ENCODE measurements at places on chromosomes 4 and X.

GRCh38 chrX:71913156-71913950 lies 2.7 kb downstream of the NHSL2 start:
- peak; percentile 81 for DNase-seq

- no peak for DNase-seq
Measured at GRCh38 chr4:7189066-7189465, 3.3 kb upstream of the SORCS2 start.

GRCh38 chr4:184395971-184396391 lies 78.4 kb downstream of the IRF2 start:
- no peak for DNase-seq

- DNase-seq, result no peak
Measured at GRCh38 chr4:54092405-54093323, 7.3 kb upstream of the GSX2 start.

- DNase-seq, result peak; percentile 42
Measured at GRCh38 chr4:142085513-142086292, 449.3 kb downstream of the IL15 start.

- DNase-seq, result peak; percentile 99
Measured at GRCh38 chrX:49269010-49269766, 405 bp upstream of the PPP1R3F start.

- DNase-seq, result no peak
Measured at GRCh38 chr4:154779362-154779947, 1.6 kb upstream of the RBM46 start.

GRCh38 chrX:104391906-104392305 lies 137.2 kb upstream of the ESX1 start:
- no peak for DNase-seq

GRCh38 chrX:110318664-110318968 lies 731 bp upstream of the AMMECR1 start:
- DNase-seq, result no peak

DNA sequence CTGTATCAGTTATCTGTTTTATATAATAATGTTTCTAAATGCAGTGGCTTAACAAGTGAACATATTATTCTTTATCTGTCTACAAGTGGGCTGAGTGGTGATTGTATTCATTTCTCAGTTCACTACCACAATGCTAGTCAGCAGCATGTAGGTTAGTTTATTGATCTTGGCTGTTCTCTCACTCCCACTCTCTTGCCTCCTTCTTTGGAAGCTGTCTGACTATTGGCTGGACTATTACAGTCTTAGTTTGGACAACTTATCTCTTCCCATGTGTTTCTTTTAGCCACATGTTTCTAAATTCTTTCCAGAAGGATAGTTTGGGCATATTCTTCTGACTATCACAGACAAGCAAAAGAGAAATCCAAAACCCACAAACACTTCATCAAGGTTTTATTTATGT lies 459.5 kb upstream of the AGA start:
- no peak for DNase-seq

- DNase-seq, result no peak
Measured at GRCh38 chrX:10171249-10171648, 14.5 kb downstream of the CLCN4 start.

DNA sequence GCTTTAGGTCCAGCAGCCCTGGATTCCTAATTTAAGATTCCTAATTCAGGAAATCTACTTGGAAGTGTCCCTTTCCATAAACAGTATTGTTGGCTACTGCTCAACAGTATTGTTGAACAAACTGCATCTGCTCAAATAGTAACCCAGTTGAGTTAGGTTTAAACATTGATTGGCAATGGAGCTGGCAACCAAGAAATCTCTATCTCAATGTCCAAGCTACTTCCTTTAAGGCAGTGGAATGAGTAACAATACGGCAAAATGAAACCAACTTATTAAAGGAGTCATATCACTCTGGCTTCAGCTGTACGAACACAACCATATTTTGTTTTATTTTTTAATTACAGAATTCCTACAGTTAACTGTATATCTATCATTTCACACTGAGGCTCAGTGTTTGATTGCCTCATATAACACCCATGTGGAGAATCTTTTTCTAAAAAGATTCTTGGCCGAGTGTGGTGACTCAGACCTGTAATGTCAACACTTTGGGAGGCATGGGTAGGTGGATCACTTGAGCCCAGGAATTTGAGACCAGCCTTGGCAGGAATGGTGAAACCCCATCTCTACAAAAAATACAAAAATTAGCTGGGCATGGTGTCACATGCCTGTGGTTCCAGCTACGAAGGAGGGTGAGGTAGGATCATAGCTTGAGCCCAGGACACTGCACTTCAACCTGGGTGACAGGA lies 71.7 kb upstream of the IL13RA1 start:
- no peak for DNase-seq

GRCh38 chr4:169202878-169203277 lies 67.9 kb downstream of the SH3RF1 start:
- DNase-seq, result no peak

GRCh38 chr4:163484906-163485305 lies 9.6 kb upstream of the TMA16 start:
- DNase-seq, result peak; percentile 27

DNA sequence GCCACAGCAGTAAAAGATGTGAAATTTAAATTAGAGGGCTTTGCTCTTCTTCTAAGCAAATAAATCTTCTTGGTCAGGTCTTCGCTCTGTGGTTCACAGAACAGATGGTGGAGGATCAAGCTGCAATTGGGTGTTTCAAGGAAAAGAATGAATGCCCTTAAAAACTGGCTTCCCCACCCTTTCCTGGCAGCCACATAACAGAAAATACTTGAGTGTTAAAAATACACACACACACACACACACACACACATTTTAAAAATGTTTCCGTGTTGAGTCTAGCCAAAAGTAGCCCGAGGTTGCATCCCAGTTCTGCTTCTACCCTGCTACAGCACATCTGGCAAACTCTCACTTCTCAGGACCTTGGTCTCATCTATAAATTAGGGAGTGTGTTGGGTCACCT lies 56.7 kb upstream of the FGFBP2 start:
- DNase-seq, result no peak

GRCh38 chr4:5387457-5387856 lies 320.9 kb downstream of the EVC2 start:
- DNase-seq, result no peak

DNA sequence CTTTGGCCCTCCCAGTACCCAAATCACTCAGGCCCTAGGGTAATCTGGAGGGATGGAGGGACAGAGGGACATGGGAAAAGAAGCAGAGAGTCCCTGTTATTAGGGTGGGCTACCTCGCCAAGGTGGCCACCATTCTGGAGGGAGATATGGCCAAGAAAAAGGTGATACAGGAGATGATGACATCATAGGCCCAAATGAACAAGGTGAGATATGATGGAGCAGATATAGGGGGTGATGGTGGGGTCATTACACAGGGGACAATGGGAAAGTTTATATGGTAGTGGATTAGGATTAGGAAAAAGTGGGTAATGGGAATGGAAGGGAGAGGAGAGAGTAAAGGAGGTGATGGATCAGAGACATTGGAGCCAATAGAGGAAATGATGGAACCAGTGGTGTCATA lies 12.9 kb upstream of the SYP start:
- no peak for DNase-seq

GRCh38 chr4:158826882-158827281 lies 58.1 kb downstream of the FNIP2 start:
- DNase-seq, result no peak

DNA sequence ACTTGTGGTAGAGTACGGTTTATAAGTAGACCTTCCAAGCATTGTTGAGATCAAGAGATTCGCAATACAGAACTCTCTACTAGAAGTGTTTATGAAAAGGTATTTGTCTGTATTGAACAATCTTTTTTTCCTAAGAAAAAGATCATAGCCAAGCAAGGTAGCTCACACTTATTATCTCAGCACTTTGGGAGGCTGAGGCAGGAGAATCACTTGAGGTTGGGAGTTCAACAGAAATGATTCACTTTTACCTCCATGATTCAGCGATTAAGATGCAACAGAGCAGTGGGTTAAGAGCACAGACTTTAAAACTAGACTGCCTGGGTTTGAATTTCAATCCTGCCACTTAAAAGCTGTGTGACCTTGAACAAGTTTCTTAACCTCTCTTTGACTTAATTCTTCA lies 74.3 kb downstream of the TMEM156 start:
- DNase-seq, result no peak

DNA sequence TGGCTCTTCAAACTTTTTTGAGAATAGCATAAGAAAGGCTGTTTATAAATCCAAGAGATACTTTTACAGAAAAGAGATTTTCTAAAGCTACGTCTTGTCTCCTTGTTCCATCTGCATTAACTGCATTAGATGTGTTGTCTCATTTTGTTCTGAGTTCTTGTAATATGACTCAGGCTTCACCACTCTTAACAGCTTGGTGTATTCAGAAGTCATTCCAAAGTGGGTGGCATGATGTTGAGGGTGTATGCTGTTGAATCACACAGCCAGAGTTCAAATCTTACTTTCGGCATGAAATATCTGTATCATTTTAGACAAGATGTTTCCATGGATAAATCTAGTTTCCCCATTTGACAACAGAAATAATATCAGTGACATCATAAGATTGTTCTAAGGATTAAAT lies 30.1 kb downstream of the SYTL5 start:
- DNase-seq, result no peak

DNA sequence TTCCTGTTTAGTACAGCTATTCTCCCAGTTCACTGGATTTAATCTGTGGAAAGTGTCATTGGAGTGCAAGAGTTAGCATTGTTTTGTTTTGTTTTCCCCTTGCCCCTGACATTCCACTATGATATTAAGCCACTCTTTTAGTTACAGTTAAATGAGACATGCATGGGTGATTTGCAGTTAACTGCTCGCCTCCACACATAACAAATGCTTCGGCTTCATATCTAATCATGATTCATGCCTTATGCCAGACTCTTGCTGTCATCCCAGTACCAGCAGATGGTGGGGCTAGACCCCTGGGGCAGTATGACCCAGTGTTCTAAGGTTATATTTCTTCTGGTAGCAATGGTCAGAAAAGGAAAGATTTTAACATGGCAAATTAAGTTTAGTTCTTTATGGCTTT lies 80.1 kb downstream of the RAP1GDS1 start:
- DNase-seq, result peak; percentile 74

DNA sequence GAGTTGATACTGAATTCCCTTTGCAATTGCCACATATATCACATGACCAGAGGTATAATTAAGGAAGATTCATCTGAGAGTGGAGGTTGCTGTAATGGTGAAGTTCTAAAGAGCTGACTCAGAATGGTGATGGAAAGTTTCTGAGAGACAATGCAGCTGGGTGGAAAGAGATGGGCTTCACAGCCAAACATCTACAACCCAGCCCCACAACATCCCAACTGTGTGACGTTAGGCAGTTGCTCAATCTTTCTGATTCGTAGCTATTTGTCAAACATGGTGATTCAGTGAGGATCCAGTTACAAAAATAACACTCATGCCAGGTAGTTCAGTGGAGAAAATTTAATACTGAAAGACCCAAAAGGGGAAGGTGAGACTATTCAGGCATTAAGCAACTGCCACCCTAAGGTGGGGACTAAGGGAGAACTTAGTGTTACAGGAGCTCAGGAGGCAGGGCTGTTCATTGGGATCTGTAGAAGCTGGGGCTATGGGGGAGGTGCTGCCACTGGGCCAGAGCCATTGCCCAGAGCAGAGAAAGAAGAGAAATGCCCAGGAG lies 6.9 kb upstream of the AFF1 start:
- no peak for DNase-seq

- DNase-seq, result no peak
Measured at GRCh38 chr4:53575552-53575951, 15.7 kb downstream of the LNX1 start.

- DNase-seq, result no peak
Measured at GRCh38 chr4:174377613-174378012, 93.9 kb downstream of the CEP44 start.

- no peak for DNase-seq
Measured at GRCh38 chr4:37879365-37879764, 11.5 kb upstream of the TBC1D1 start.

GRCh38 chr4:185117300-185117934 lies 25.6 kb upstream of the SLC25A4 start:
- DNase-seq, result no peak

DNA sequence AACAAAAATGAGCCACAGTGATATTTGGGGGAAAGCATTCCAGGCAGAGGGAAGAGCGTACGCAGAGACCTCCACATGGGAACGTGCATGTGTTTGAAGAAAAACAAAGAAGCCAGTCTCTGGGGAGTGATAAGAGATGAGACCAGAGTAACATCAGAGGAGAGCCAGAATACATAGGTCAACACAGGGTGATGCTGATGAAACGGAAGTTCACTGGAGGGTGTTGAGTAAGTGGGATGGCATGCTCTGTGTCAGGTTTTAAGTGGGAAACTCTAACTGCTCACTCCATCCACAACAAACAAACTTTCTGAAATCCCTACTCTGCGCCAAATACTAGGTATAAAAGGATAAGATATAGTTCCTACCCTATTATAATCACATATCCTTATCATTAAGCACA lies 110.0 kb downstream of the ARHGAP6 start:
- no peak for DNase-seq

- DNase-seq, result peak; percentile 62
Measured at GRCh38 chrX:3638280-3638873, 75.1 kb downstream of the PRKX start.

DNA sequence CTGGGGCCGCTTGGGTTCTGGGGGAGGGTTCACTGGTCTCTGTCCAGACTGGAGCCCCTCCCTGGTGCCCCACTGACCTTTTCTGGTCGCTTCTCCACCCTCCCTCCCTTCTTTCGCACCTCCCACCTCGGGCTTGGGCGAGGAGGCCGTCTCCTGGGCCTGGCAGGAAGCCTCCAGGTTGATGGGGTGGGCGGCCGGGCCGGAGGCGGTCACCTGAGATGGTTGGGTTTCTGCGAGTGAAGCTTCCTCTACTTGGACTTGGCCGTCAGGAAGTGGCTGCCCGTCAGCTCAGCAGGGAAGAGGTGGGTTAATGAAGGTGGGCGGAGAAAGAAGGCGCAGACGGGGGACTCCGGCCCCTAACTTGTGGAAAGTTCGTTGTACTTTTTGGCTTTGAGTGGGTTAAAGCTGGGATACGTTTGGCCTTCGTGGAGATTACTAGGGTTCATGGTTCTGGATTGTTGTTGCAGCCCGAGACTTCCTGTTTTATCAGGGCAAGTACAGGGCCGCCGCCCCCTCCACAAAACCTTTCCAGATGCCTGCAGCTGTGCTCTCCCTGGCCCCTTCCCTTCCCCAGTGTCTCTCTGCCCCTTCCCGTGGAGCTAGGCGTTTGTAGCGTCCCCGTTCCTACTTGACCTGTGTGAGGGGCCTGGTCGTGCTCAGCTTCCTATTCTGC lies 1.2 kb downstream of the AKAP17A start:
- DNase-seq, result no peak

GRCh38 chr4:165493359-165493758 lies 114.6 kb downstream of the CPE start:
- no peak for DNase-seq

DNA sequence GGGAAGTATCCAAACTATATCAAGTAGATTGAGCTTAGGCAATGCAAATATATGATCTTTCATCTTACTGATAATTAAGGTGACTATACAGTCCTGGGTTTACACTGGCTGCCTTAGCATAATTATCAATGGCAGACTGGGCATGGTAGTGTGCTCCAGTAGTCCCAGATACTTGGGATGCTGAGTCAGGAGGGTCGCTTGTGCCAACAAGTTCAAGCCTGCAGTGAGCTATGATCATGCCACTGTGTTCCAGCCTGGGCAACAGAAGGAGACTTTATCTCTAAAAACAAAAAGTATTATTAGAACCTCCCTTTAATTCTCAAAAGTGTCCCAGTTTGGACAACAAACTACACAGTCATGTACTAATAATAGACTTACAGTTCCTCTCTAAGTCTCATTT lies 99.4 kb upstream of the RASGEF1B start:
- DNase-seq, result no peak
